Keratinocyte (primary cell): ENCODE measurements at places on chromosomes 16 and 17.

- DNase-seq = no peak
Observed at GRCh38 chr16:75236736-75237397, 14.6 kb downstream of the BCAR1 start.

- DNase-seq = no peak
Observed at GRCh38 chr17:64073771-64074703, 53.6 kb upstream of the ICAM2 start.

- DNase-seq = no peak
Observed at GRCh38 chr17:49316889-49317675, 45.0 kb downstream of the ZNF652 start.

DNA sequence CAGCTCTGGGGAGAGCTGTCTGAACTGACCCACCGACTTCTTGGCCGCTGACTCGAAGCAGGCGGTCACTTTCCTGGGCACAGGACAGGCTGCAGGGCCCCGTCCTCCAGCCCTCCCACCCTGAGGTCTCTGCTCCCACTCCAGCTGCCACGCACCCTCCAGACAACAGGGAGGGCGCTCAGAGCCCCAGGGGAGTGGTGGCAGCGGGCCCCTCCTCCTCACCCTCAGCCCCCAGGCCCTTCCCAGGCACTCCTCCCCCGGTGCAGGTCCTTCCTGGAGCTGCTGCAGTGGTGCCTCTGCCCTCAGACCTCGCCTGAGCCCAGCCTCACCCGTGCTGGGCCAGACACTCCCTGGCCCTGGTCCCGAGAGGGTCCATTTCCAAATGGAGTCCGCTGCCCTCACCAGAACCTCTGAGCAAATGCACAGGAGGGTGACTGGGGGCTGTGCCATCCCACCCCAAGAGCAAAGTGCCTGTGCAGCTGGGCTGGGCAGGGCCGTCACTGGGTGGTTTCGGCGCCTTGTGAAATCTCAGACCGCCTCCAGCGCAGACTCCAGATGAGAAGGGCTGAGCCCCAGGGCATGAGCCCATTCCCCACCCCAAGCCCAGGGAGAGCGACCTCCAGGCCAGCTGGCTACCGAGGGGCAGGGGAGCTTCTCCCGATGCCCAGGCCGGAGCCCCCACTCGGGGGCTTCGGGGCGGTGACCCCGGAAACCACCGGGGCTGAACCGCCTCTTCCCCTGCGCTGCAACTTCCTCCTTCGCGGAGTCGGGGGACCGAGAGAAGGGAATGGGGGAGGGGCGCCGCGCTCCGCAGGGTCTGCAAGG, 717 bp downstream of the CYBA start:
- DNase-seq = no peak

- no peak for DNase-seq
Observed at GRCh38 chr16:726438-727290, at the start of the genes CCDC78 and HAGHL. TSS of gene CCDC78 (minus strand) at chr16:726443. CDS start at chr16:726367, 76 bp downstream. TSS of gene HAGHL (plus strand) at chr16:727106. CDS start at chr16:727510, 404 bp downstream.

DNA sequence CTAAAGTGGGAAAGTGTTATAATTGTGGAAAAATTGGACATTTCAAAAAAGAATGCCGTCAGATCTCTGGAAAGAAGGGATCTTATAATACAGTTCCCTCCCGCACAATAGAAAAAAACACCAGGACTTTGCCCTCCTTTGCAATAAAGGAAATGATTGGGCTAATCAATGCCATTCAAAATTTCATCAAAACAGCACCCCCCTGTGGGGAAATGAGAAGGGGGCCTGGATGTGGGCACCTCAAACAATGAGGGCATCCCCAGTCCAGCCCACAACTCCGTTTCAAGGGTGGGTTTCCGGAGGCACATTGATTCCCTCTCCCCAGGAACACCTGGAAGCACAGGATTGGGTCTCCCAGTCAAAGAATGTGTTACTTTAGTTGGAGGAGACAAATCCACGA, 26.1 kb downstream of the CD300LG start:
- no peak for DNase-seq

DNA sequence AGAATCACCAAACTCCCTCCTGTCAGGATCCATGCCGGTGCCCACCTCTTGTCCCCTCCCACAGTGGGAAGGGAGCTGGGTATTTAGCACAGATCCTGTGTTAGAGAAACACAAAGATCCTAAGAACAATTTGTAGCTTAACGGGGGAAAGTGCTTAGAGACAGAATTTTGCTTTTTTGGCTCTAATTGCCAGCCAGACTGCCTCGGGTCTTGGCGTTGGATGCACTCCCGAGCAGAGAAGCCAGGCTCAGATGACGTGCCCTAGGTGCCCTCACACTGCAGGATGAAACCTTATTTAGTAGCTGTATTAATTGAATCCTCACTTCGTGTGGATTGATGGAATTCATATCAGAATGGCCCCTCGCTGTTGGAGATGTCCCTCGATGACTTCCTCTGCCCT, 22.5 kb upstream of the MAF start:
- no peak for DNase-seq
